AML-193 (cell line): ENCODE measurements at places on chromosomes 16 and 17.

DNA sequence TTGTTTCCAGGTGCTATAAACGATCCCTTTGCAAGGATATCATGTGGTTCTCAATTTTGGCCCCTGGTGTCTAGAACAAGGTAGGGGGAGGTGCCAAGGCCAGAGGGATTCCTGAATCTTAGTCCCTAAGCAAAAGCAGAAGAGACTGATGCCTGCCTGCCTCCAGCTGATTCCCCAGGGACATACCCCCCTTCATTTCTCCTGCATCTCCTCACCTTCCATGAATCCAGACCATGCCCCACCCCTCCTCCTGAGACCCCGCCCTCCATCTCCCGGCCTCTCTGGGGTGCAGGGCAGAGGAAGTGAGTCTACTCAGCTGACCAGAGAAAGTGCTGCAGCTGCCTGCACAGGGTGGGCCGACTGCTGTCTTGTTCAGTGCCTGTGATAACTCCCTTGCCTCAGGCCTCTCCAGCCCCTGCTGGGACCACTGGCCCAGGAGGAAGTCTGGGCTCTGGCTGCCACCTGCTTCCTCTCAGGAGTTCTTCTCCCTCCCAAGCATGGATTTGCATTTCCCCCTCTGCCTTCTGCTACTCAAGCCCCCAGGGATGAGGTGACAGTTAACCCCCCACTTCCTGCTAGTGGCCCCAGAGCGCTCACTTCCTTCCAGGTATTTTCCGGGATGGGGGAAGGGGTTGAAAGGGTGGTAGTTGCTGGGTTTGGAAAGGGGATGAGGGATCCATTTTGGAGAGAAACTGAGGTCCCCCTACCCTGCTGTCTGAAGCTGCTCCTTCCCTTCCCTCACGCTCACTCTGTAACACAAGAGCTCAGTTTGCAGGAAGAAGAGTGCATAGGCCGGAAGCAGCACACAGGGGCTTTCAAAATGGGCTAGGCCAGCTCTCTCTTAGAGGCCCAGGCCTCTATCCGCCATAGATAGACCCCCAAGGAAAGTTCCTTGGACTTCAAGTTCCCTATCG is 10.5 kb upstream of the TSPOAP1 start:
- peak; percentile 94 for DNase-seq

- DNase-seq = no peak
Measured at GRCh38 chr16:27473101-27473900, 71.3 kb downstream of the IL21R start.

DNA sequence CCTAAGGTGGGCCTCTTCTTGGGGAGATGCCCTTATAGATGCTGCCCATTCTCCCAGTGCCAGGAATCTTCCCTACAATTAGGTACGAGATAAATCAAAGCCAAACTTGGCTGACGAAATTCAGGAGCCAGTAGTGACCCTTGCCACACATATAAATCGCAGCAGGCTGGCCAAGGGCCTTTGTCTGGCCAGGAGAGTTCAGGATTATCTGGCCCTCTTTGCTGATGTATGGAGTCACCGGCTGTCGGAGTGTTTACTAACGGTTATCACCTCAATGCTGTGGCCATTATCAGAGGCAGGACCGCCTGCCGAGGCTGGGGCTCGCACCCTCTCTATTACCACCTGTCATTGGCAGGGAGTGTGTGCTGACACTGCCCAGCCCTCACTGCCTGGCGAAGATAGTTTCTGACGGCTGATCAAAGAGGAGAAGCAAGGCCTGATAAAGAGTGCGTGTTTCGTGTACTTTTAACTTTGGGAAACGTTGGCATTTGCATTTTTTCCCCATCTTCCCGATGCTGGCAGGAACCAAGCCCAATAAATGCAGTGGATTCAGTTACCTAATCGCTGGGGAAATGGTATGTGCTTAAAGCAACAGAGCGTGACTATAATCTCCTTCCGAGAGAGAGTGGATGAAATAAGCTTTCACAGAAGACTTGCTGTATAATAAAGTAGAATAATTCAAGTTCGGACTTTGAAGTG is 32.8 kb upstream of the TBX2 start:
- DNase-seq = no peak

DNA sequence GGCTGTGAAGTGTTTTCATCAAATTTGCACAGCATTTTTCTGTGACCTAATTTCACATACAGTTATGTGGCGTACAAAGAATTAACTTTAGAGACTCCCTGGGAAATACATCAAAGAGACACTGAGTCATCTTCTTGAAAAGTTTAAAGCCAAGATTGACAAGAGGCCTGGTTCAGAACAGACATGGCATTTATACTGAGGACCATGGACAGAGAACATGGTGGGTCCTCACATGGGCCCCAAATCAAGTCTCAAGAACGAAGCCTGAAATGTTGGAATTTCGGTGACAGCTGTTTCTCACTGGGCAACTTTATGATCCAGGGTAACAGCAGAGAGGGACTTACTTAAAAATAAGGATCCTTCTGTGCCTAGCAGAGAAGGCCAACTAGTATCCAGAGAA is 311.5 kb upstream of the KCNJ16 start:
- DNase-seq = no peak

DNA sequence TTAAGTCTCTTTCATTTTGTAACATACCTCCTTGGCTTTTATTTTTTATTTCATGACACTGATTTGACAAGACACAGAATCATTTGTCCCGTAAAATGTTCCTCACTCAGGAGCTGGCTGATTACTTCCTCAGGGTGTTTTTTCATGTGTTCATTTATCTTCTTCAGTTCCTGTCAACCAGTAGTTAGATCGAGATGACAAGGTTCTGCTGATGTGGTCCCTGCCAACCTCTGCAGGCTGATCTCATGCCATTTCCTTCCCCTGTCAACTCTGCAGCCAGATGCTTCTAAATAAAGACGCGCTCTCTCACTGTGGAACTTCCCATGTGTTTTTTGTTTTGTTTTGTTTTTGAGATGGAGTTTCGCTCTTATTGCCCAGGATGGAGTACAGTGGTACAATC is 8.1 kb upstream of the CXCL16 start:
- no peak for DNase-seq

DNA sequence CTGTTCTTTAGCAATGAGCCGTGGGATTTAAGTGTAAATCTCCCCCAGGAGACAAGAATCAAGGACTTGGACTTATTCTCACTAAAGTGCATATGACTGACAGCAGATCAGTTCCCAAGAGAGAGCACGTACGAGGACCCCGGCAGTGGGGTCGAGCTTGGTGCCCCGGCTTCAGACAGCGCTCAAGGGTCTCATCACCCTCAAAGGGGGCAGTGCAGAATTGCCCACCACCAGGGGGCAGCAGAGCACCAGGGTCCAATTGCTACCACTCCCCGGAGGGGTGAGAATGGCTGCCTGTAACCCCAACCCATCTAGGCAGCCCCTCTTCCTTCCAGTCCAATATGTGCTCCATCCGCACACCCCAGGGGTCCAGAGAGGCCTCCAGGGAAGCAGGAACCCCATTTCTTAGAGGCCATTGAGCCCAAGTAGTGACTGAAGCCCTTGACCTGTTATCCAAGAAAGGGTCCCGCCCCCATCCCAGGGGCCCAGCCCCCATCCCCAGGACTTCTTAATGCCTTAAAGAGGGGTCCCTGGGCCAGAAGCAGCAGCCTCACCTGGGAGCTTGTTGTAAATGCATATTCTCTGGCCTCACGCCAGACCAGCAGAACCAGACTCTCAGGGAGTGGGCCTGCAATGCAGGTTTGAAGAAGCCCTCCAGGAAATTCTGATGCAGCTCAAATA is 86.1 kb downstream of the ZDHHC7 start:
- DNase-seq = peak; percentile 16

- no peak for DNase-seq
Measured at GRCh38 chr16:28845761-28846079, 428 bp downstream of the TUFM start.

- no peak for DNase-seq
Measured at GRCh38 chr16:3576211-3576610, 992 bp downstream of the NLRC3 start.

GRCh38 chr16:28924399-28924761 is 658 bp downstream of the RABEP2 start:
- no peak for DNase-seq

- DNase-seq = no peak
Measured at GRCh38 chr16:20830372-20830771, 24.0 kb downstream of the REXO5 start.

- DNase-seq = no peak
Measured at GRCh38 chr16:90081606-90081970, 4.5 kb upstream of the PRDM7 start.

- no peak for DNase-seq
Measured at GRCh38 chr17:72336026-72336803, 215.4 kb downstream of the SOX9 start.

GRCh38 chr17:81101614-81102306 is 63.5 kb upstream of the PVALEF start:
- DNase-seq = peak; percentile 88

GRCh38 chr16:81815429-81815766 is 36.3 kb downstream of the PLCG2 start:
- no peak for DNase-seq

GRCh38 chr17:11885051-11885450 is 112.2 kb downstream of the ZNF18 start:
- no peak for DNase-seq

DNA sequence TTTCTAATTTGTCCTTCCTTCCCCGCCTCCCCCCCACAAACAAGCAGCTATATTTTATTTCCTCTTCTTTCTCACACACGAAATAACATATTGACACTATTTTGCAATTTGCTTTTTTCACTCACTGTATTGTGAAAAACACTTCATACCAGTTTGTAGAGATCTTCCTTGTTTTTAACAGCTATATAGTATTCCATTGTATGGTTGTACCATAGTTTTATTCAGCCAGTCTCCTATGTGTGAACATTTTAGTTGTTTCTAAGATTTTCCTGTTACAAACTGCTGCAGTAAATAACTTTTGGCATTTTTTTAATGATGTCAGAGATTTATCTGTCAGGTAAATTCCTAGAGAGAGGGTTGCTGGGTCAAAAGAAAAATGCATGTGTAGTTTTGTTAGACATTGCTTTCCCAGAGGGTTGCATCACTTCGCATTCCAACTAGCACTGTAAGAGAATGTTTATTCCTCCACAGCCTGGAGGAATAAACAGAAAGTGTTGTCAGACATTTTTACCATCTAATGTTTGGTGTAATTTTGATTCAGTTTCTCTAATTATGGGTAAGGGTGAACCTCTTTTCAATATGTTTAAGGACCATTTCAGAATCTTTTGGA is 101.2 kb downstream of the MRTFB start:
- no peak for DNase-seq

- DNase-seq = no peak
Measured at GRCh38 chr16:67393111-67393787, at the start of gene TPPP3. Gene TPPP3 (minus strand): TSS chr16:67393498. CDS start chr16:67391111, 2,387 bp downstream.

GRCh38 chr16:77328768-77329167 is 106.1 kb downstream of the ADAMTS18 start:
- DNase-seq = no peak

GRCh38 chr16:3068487-3068886 is 3.0 kb downstream of the IL32 start:
- no peak for DNase-seq

DNA sequence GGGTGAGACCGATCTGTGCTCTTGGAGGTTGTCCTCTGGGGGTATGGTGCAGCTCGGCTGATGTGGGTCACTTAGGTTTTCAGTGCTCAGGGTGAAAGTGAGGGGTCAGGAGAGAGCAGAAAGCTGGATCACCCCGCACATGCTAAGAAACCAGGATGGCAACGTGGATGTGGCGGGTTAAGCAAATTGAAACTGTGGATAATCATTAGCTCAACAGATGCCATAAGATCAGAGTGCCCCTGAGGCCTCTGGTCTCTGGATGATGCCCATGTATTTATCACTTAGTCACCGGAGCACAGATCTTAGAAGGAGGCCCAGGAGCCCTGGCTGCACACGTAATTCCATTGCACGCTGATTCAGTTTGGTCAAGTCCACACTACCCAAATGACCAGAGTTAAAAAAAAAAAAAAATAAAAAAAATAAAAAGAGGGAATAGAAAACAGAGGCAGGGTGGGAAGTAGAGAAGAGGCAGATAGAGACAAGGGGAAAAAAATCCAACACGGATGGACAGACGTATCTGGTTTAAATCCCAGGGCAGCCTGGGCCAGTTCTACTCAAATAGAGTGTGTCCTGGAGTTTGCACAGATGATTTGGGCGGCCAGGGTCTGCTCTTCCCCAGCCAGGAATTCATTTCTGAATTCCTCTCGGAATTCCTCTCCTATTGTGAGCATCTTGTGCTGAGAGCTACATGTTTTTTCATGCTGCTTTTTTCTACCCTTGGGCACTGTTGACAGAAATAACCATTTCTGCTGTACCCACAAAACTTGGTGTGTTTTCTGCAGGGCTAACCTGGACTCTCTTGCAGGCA is 378.3 kb downstream of the CPPED1 start:
- no peak for DNase-seq

GRCh38 chr16:177981-178667 is 1.6 kb downstream of the HBA1 start:
- DNase-seq = no peak

DNA sequence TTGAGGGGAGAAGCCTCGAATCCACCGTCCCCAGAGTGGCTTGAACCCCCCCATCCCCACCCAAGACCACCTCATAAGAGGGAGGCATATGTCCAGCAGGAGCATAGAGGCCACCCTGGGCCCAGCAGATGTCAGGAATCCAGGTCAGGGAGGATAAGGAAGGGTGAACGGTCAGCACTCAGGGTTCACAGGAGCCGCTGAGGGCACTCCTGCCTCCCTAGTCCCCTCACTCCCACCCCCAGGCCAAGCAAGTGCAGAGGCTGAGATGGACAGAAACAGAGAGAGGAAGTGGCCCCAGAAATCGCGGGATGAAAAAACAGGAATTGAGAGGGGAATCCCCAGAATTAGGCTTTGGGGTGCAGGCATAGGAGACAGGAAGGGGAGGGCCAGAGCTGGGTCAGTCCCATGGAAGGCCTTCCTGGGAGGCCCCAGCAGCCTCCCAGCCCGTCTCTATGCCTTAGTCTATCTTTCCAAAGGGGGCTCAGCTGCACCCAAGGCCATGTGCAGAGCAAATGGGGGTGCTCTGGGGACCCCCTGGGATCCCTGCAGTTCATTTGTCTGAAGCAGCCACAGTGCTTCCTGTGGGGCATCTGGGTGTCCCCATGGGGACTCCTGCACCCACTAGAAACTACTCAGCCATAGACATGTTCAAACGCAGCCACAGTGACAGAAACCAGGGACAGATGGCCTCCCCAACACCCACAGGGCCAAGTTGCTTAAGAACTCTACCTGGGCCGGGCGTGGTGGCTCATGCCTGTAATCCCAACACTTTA is 1.7 kb downstream of the CMTM3 start:
- DNase-seq = peak; percentile 57

GRCh38 chr16:29804455-29805231 is 1.7 kb upstream of the MAZ start:
- peak; percentile 41 for DNase-seq
